ENCODE measurements at places on chromosomes 6 and 20. TPM values are rescaled to one million over a fixed set of nuclear protein-coding genes. Genes with fewer than 3 reads are reported as not detected.

The SLC22A23 gene
- 5.0 TPM for total RNA-seq

The C4B gene
- total RNA-seq, result 8.7 TPM

The PARD6B gene
- total RNA-seq, result 9.4 TPM

The TAF4 gene
- total RNA-seq, result 39.0 TPM

The DSP gene
- total RNA-seq, result 0.47 TPM

The GRM1 gene
- not detected for total RNA-seq

The PPP1R14C gene
- total RNA-seq, result not detected

The CALHM5 gene
- total RNA-seq, result not detected

The RAD21L1 gene
- not detected for total RNA-seq

The SERPINB1 gene
- 65.3 TPM for total RNA-seq

The AVP gene
- total RNA-seq, result not detected

- no peak for DNase-seq
Observed at GRCh38 chr20:53739799-53740785, 146.5 kb upstream of the ZNF217 start.

GRCh38 chr6:38172739-38173410 lies 353.3 kb downstream of the ZFAND3 start:
- DNase-seq, result no peak

DNA sequence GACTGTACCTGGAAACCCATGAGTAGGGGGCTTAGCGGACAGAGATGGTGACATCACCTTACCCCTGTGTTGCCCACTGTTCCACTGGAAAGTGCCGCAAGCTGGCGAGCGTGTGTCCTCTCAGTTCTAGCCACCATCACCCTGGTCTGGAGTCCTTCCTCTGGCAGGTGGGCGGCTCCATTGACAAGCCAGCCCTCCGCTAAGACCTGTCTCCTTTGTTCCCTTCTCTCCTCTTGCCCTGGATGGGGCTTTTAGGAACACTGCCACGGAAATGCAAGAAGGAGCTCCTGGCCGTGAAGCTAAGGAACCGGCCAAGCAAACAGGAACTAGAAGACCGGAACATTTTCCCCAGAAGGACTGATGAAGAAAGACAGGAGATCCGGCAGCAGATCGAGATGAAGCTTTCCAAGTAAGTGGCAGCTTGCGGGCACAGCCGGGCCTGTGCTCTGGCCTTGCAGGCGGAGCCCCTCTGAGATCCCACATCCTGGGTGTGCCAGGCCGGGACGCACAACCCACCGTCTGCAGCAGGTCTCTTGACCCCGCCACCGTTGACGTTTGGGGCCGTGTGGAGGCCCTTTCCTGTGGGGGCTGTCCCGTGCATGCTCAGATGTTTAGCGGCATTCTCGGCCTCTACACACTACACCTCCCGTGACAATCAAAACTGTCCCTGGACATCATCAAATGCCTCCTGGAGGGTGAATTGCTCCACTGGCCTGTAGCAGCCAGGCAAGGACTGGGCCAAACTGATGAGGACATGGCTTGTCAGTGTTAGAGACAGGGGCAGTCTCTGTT lies 127.5 kb downstream of the SYCP2 start:
- no peak for DNase-seq

- DNase-seq, result no peak
Observed at GRCh38 chr6:63805808-63806572, 170.4 kb downstream of the PHF3 start.

- no peak for DNase-seq
Observed at GRCh38 chr20:19431906-19432305, 219.5 kb downstream of the SLC24A3 start.

- DNase-seq, result no peak
Observed at GRCh38 chr6:132993738-132994137, 179.4 kb downstream of the RPS12 start.

DNA sequence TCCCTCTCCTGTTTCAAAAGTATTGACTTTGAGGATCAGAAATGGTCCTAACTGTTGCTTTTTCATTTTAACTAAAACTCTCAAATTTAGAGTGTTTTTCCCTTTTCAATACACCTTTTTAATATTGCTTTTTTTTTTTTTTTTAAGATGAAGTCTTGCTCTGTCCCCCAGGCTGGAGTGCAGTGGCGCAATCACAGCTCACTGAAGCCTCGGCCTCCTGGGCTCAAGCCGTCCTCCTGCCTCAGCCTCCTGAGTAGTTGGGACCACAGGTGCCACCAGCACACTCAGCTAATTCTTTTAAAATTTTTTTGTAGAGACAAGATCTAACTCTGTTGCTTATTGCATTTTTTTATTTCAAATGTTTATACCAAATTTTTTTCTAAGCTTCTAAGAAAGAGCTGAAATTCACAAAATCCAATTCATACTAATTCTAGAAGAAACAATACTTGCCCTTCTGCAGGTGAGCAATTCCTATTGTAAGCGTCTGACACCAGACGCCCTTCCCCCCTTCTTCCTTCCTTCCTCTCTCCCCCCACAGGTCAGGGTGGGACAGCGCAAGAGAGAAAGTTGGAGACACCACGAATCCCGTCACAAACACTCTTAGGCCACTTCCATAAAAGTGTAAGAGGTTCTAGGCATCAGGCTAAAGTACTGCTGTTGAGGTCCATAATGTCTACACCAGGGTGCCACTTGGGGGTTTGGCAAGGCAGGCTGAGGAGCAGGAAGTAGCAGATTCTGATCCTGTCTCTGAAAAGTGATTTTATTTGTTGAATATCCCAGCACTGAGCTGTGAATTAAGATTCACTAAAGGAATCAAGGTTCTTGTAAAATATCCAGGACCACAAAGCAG lies 12.8 kb downstream of the DLL1 start:
- no peak for DNase-seq

- DNase-seq, result no peak
Observed at GRCh38 chr6:89711801-89712200, 73.3 kb upstream of the LYRM2 start.

DNA sequence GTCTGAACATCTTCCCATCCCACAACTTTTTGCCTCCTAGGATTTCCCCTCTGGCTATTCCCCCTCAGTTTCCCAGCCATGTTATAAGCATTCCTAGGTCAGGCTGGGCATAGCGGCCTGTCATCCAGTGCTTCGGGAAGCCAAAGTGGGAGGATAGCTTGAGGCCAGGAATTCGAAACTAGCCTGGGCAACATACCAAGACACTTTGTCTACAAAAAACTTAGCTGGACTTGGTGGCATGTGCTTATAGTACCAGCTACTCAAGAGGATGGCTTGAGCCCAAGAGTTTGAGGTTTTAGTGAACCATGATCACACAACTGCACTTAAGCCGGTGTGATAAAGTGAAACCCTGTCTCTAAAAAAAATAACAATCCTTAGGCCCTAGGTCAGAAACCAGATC lies 447.4 kb downstream of the KIF16B start:
- no peak for DNase-seq

- DNase-seq, result no peak
Observed at GRCh38 chr6:158863646-158864045, 44.5 kb upstream of the EZR start.

GRCh38 chr6:84278321-84278998 lies 51.0 kb upstream of the CEP162 start:
- DNase-seq, result no peak

DNA sequence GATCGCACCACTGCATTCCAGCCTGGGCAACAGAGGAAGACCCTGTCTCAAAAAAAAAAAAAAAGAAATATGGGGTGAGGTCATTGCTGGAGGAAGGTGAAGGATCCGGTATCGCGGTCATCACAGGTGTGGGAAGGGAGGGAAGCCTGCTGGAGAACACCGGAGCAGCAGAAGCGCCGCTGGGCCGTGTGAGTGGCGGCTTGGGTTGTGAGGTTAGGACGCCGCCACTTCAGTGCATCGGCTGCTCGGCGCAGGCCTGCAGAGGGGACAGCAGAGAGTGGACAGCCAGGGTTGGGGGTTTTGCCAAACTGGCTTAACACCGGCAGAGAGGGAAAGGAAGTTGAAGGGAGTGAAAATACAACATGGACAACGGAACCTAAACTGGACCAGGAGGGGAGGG lies 5.4 kb downstream of the TLDC2 start:
- no peak for DNase-seq

DNA sequence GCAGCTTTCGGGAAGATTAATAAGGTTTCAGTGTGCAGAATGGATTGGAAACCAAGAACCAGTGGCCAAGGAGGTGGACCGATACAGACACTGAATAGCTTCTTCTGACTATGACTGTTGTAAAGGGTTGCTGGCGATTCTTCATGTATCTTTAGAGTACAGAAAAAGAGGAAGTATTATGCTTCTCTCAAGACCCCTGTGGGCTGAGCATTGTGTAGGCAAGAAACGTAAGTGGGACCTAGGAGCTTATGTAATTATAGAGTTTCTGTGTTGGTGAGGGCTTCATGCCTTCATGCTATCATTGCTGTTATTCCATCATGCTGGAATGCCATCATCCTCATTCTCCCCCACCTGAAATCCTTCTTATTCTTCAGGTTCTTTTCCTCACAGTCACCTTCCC lies 105.4 kb upstream of the AKIRIN2 start:
- no peak for DNase-seq
